ENCODE measurements at places on chromosomes 5 and 9.
A peak's percentile ranks its signal among the peaks of the same experiment; 100 is the strongest.

GRCh38 chr9:34611251-34611810, 566 bp downstream of the RPP25L start:
- no peak for DNase-seq

- no peak for DNase-seq
Measured at GRCh38 chr9:36970007-36970888, 63.8 kb downstream of the PAX5 start.

- DNase-seq, result no peak
Measured at GRCh38 chr9:1676771-1677170, 338.4 kb upstream of the SMARCA2 start.

- no peak for DNase-seq
Measured at GRCh38 chr5:152072091-152072490, 147.4 kb upstream of the GLRA1 start.

DNA sequence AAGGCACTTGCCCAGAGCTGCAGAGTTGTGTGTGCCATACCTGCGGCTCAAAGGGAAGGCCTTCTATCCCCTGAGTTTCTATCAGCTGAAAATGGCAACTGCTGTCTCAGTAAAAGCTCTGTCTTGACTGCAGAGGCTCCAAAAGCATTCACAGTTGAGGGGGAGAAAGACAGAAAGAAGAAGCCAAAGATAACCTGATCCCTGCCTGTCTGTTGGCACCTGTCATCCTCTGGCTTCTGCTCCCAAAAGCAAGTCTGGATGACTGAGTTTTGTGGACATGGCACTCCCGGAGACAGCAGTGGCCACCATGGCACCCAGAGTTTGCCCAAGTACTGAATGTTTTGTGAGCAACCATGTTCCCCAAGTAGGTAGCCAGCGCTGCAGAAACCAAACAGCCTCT, 176.6 kb downstream of the NR3C1 start:
- no peak for DNase-seq

- DNase-seq, result no peak
Measured at GRCh38 chr9:70802206-70802605, 319.2 kb downstream of the TRPM3 start.

- DNase-seq, result no peak
Measured at GRCh38 chr5:16430349-16431089, 35.1 kb downstream of the ZNF622 start.

- no peak for DNase-seq
Measured at GRCh38 chr5:67495072-67495471, 298.5 kb upstream of the CD180 start.

GRCh38 chr9:137666955-137667670, 48.3 kb downstream of the EHMT1 start:
- peak; percentile 62 for DNase-seq

DNA sequence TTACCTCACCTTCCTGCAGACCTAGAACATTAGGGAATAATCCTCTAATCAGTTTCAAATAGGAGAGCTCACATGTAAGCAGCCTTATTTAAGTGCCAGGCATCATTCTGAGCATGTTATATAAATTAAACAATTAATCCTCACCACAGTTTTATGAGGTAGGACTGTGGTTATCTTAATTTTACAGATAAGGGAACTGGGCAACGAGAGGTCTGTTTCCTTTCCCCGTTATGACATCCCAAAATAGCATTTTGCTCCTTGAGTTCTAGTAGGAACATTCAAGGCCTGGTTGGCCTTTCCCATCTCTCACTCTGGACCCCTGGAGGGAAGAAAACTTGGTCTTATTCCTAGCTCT, 19.1 kb upstream of the IFNB1 start:
- no peak for DNase-seq

- no peak for DNase-seq
Measured at GRCh38 chr5:155935723-155936122, 391.2 kb upstream of the SGCD start.

DNA sequence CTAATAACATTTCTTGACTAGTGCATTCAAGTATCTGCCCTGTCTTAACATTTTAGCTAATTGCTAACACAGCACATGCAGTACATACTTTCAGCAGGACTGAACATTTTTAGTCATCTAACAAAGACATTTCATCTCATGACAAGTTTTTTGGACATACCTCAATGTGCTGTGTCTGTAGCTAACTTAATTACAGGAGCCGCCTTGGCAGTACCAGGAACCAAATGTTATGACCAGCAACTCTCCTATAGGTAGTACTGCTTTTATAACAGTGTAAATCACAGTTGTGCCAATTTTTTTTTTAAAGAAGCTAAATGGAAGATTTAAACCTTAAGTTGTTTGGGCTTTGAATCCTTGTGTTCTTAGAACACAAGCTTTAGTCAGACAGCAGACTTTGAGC, 99.4 kb upstream of the SAP30L start:
- no peak for DNase-seq

Measured in NAMALWA (cell line).